ENCODE measurements at places on chromosomes 3 and 15.
A peak's percentile ranks its signal among the peaks of the same experiment; 100 is the strongest.

DNA sequence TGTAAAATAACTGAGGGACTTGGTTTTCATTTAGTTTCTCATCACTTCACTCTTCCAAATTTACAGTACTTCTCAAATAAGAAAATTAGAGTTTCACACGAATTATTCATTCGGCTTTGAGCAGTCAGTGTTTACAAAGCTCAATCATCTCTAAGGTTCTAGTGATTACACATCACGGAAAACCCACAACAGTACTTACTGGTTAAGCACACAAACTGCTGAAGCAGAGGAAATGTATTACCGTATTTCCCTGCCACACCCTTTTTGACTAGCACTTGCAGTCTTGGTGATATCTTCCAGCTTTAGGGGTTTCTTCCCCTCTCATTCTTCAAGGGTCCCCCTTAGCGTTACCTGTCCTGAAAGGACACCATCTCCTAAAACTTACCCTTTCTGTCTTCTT lies 164.8 kb upstream of the CDIN1 start:
- no peaks in the 10 kb centered on the region for H3K27me3 ChIP-seq
- no peaks in the 10 kb centered on the region for H3K36me3 ChIP-seq
- no peak overlapping the region for H3K27ac ChIP-seq
- no peak overlapping the region for H3K4me3 ChIP-seq
- no peak for DNase-seq

GRCh38 chr3:105594219-105594618 lies 227.5 kb downstream of the ALCAM start:
- H3K4me3 ChIP-seq = no peak overlapping the region
- no peaks in the 10 kb centered on the region for H3K27me3 ChIP-seq
- no peak for DNase-seq
- H3K27ac ChIP-seq = no peak overlapping the region
- no peaks in the 10 kb centered on the region for H3K4me1 ChIP-seq

- no peak for DNase-seq
- no peak overlapping the region for H3K27ac ChIP-seq
- H3K36me3 ChIP-seq = no peaks in the 10 kb centered on the region
- H3K4me1 ChIP-seq = no peaks in the 10 kb centered on the region
These were observed 967.7 kb downstream of the AGBL1 start for GRCh38 chr15:87047203-87047965.

DNA sequence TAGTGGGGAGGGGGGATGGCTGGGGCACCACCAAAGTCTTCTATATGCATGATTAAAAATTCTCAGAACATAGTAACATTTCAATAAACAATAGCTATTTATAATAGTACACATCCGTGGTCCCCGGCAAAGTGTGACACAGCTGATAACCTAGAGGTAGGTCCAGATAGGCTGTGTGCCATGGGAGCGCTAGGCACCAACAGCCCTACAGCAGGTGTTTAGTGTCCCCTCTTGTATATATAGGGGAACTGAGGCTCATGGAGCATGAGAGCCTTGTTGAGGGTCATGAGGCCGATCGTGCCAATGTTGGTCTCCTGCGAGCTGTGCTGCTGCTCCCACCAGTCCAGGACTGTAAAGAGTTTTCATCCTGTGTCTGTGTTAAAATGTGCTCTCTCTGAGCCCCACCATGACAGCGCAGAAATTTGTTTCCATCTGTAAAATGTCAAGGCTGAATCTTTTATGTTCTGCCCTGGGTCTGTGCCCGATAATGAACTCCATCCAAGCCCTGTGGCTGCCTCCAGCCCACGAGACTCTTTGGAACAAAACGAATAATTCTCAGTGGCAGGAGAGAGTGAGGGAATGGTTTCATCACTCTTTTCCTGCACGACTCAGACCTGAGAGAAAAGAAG lies 14.5 kb downstream of the TMEM158 start:
- H3K27me3 ChIP-seq = no peaks in the 10 kb centered on the region
- H3K4me3 ChIP-seq = no peak overlapping the region
- peak; percentile 78 for DNase-seq

GRCh38 chr15:83815506-83815905 lies 161.6 kb downstream of the ADAMTSL3 start:
- DNase-seq = peak; percentile 33
- no peak overlapping the region for H3K4me3 ChIP-seq
- H3K27me3 ChIP-seq = no peaks in the 10 kb centered on the region

Data from testis (tissue), 5 donors.